ENCODE measurements at places on chromosomes 6 and 20.

DNA sequence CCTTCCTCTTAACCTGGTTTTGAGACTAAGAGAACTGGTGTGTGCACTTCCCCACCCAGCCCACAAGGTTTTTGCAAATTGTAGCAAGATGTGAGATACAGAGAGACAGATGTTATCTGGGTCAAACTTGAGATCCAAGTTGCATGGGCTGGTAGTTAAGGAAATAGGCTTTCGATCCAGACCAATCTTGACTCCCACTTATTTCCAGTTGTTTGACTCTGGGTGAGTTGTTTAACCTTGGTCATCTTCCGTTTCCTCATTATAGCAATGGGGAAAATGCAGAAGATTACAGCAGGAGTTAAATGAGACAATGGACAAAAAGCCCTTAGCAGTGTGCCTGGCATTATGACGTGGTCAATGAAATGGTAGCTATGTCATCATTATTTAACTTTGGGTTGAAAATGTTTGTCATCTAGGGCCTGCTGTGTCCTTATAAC lies 1.7 kb downstream of the SNX21 start:
- no peak for DNase-seq

DNA sequence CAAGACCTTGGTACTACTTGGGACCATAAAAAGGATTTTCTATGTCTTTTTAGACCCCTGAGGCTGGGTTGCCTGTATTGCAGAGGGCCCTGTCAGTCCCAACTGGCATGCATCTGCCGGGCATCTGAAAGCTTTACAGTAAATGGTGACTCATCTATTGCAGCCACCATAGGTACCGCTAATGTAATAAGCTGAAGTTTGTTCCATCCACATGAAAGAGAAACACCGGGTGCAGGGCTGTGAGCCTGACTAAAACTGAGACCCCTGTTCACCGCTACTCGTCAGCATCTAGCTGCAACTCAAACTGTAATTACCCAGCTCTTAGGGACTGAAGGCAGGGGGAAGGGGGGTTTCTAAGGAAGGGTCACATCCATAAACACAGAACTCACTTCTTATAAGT lies 49.5 kb downstream of the TRERF1 start:
- DNase-seq = no peak

DNA sequence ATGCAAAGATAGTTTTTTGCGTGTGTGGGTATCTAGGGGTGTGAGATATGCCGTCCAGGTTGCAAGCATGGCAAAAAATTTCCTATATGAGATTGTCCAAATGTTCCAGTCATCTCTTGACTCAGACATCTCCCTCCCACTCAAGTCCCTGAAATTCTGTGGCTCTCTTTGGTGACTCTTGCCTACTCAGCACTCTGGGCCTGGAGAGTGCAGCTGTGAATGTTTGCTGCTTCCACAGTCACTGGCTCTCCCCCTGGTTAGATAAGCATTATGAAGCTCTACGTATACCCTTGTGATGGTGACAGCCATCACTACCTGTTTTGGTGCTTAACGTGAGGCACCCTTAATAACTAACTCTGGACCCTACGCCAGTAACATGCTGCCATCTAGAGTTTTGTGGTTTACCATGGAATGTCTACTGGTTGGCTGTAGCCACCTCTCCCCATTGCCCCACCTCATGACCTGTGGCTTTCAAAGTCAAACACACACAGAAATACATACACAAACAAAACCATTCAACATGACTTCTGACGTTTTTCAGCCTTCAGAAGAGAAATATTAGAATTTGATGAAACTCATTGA lies 621.9 kb upstream of the CITED2 start:
- no peak for DNase-seq

- DNase-seq = no peak
Measured at GRCh38 chr6:165807249-165807960, 144.4 kb upstream of the PDE10A start.

DNA sequence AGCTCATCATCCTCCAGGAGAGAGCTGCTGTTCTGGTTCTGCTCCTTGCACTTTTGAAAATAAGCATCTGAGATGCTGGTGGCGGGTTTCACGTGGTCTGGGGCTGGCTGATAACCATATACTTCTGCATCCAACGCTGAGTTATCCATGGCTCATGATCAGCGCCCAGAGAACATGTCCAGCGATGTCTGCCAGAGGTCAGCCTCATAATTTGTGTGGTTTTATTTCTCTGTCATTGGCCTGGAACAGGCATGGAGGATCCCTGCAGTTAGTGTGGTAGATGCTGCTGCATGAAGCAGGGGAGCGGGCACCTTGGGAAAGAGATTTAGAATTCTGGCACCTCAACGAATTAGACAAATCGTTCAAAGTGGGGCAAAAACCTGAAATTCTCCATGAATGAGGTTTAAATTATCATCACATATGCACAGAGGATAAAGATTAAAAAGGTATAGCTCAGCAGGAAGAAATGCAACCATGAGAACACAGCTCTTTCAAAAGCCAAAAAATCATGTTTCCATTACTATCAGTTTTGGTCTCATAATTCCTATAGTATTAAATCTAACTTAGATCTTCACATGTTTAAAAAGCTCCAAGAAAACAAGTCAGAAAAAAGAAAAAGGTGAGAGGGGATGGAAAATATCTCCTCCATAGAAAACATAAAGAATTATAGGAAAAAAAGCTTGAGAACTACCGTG lies 157.2 kb downstream of the SOD2 start:
- no peak for DNase-seq

- DNase-seq = peak; percentile 36
Measured at GRCh38 chr6:137241481-137242038, 22.4 kb upstream of the IFNGR1 start.

DNA sequence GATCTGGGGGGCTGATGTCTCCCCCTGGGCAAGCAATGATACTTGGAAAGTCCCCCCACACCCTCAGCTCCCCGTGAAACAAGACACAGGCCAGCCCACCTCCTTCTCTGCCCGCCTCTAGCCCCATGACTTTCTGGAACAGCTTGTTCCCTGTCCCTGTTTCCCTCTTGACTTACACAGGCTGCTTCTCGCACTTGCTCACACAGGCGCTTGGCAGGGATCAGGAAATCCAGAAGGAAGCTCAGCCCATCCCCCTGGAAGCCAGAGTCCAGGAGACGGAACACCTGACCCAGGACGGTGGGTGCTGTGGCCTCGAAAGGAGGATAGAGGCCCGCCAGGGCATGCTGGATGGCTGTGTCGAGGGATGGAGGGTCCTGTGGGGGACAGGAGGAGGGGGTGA lies 14.8 kb downstream of the KIAA1755 start:
- no peak for DNase-seq

DNA sequence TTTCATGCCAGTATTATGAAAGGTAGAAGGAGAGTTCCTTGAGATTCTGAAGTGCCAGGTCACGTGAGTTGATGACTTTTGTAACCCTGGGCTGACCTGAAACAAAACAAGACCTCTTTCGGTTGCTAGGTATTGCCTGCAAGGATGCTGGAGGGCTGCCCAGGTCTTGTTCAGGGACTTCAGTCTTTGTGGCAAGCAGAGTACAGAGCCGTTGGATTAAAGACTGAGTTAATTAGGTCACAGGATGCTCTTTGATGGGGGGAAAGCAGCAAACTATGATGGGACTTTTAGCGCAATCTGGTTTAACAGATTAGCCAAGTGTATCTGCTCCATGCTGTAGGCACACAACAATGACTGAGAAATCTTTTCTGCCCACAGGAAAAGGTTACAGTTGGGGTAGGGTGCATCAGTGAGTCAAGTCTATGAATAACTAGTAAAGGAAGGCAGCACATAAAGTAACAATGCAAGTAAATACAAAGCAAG lies 12.8 kb upstream of the ELOVL5 start:
- DNase-seq = peak; percentile 26

DNA sequence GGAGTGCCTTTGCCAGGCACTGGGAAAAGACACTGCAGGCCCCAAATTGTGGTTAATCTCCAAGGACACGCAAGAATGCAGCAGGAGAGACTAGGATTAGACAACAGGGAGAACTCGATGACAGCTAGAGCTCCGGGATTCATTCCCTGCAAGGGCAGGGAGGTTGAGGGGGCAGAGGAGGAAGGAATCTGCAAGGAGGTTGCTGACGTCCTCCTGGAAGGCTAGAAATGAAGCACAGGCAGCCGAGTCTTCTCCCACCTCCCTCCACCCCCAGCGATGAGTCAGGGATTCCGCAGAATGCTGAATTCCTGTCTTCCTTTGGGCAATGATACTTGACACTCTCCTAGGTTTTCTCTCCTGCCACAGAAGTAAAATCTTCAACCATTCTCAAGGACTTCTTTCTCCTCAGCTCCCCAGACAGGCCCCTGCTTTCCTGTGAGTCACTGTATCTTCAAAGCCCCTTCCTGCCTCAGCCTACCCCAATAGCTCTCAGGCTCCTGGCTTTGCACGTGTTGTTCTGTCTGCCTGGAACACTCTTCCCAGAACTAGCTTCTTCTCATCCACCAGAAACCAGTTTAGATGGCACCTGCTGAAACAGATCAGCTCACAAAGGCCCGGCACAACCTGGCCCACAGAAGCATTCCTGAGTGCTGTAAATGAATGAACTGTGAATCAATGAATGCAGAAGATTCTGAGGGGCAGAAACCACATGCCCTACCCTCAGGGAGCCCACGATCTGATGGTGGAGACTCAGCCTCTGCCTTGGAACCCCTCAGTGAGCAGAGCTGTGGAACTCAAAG lies 85.6 kb downstream of the MRPL14 start:
- DNase-seq = peak; percentile 96

DNA sequence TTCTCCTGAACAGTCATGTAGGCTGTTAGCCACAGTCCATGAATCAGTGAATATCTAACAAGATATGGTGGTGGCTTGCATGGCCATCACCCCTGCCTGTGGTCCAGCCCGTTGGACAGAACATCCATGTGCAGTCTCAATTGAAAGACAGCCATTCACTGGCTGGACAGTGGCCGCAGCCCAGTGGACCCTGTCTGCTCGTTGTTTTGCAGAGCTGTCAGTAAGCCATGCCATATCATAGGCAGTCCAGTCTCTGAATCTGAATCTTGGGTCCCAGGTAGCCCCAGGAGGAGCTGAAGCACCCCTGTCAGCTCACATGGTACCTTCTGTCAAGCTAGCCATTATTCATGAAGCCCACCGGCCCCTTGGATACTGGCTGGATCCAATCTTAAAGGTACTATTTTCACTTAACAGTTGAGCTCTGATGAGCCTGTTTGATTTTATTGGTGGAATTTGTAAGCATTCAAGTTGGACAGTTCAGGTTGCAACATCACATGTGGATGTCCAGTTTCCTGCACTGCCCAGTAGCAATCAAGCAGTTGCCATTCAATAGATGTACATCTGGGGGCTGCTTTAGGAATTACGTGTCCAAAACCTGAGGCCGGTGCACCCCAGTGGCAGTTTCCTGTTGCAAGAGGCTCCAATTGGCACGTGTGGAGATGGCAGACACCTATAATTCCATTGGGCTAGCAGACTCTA lies 37.8 kb downstream of the SERPINB1 start:
- no peak for DNase-seq

GRCh38 chr20:44540834-44541233 lies 19.0 kb upstream of the SERINC3 start:
- peak; percentile 86 for DNase-seq

- no peak for DNase-seq
Measured at GRCh38 chr20:64079273-64080012, at the start of gene RGS19. Gene RGS19, minus strand, starts transcription at chr20:64079518. Its CDS starts 2,632 bp downstream, at chr20:64076886.

- DNase-seq = no peak
Measured at GRCh38 chr20:11436113-11436905, 481.4 kb upstream of the BTBD3 start.

GRCh38 chr6:154292855-154293519 lies 63.6 kb downstream of the IPCEF1 start:
- no peak for DNase-seq

DNA sequence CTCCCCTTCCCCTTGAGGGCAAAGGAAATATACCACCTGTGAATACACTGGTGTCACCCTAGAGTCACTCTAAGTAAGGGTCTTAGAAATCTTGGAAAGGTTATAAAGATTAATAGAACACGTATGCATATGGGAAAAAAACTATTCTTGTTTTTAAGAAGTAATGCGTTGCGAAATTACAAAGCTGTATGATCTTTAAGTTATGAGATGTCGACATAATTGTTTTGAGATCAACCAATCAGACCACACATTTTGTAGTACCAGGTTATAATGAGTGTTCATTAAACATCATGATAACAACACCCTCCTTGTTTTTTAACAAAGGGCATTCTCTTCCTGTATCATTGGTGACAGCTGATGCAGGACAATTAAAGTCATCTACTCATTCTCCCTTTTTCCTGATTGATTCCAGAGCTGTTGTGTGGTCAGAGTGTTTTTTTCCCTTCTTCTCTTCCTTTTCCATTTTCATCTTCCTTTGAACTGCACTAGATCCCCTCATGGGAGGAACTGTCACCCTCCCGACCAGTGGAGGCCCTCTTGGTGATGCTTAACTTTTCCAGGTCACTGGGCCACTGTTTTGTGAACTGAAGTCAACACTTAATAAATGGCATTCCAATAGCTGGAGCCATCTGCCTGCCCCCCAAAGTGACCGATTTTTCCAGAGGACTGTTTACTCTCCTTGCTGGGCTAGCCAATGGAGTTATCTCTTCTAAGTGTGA lies 37.0 kb downstream of the PRDM1 start:
- DNase-seq = no peak

GRCh38 chr6:96016334-96017069 lies 728 bp downstream of the FUT9 start:
- no peak for DNase-seq

DNA sequence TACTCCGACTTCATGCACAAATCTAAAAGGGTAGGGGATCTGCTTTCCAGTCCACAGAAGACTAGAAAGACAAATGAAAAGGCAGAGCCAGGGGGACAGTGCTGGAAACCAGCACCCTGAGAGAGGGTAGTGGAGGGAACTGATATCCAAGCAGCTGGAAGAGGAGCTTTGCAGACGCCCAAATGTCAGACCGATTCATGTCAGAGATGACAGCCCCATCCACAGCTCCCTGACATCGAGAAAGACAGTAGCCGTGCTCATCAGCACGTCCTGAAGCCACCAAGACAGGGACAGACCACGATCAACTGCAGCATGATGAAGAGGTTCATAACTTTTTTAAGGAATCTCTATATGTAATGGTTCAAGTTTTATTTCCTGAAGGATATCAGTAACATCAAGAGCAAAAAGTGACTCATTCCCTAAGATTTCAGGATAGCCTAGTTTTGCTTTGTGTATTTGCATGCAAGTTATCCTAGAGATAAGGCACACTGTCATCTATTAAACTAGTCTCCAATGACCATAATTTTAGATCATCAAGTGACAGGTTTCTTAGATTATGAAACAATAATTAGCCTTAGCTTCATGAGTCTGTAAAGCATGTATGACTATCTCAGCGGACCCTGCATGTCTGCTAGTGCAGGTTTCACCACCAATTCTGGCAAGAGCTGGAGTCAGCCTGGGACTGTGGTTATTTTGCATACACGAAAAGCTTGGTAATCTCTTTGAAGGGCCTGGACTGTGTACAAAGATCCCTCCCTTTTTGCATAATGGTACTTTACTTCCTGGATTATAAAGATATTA lies 43.0 kb downstream of the PRDM1 start:
- peak; percentile 50 for DNase-seq

- DNase-seq = no peak
Measured at GRCh38 chr20:49851231-49851705, 38.6 kb downstream of the SLC9A8 start.

Measured in brain microvascular endothelial cell (primary cell).